ENCODE measurements at places on chromosomes 2 and 18.

DNA sequence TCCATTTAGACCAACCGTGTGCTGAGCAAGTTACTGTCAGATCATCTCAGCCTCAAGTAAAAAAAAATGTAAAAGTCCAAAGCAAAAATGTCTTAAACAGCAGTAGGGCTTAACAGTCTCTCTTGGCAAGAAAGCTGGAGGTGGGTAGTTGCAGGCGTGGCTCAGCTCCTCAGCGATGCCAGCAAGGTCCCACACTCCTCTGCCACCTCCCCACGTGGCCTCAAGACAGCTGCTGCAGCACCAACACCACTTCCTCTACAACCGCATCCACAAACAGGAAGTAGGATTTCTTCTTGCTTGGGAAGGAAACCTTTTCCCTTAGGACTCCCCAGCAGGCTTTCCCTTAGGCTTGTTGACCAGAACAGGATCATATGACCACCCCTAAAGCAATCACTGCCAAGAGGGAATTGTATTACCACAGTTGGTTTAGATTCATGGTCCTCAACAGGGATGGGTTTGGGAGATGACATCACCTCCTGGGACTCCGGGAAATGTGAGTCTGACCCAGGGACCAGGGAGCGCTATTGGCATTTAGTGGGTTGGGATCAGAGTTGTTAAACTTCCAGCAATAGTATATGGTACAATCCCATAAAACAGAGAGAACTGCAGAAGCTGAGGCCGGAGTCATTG lies 97.1 kb downstream of the MAPK4 start:
- no peak for DNase-seq

- DNase-seq: no peak
These were observed 342.5 kb upstream of the NXPH2 start for GRCh38 chr2:139122711-139123158.

DNA sequence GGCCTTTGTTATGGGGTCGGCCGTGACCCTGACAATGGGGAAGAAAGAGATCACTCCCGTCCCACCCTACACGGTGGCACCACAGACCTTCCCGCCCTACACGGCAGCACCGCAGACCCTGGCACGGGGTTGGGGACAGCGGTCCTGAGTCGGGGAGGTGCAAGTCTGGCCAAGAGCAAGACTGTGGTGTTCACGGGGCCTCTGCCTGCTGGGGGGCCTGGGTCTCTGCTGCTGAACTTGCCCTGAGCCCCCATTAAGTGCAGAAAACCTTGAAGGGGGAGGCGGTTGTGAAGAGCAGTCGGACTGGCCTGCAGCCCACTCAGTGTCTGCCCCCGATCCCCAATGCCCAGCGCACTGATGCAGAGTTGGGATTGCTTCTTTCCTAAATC lies 75.9 kb downstream of the SLC66A2 start:
- DNase-seq: no peak

GRCh38 chr2:171874963-171875362 lies 19.1 kb downstream of the SLC25A12 start:
- no peak for DNase-seq

DNA sequence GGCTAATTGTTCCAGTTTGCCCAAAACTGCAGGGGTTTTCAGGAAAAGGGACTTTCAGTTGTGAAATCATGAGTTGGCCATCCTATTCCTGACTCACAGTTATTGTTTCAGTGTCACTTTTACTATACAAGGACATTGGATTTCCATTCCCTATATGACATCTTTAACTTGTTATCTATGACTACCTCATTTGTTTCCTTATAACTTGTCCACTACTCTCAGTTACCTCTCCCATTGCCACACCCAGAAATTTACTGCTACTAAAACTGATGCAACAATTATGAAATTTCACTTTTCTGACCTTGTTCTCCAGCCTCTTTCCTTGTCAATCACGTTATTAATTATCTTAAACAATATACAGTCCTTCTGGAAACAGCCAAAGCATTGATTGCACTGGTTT lies 116.5 kb upstream of the ZNF804A start:
- no peak for DNase-seq

- no peak for DNase-seq
These were observed 24.2 kb upstream of the SUCLG1 start for GRCh38 chr2:84483320-84483719.

- DNase-seq: no peak
These were observed 63.8 kb downstream of the STRN start for GRCh38 chr2:36902385-36903120.
